ENCODE measurements at places on chromosomes 12 and 14.
A peak's percentile ranks its signal among the peaks of the same experiment; 100 is the strongest.

GRCh38 chr14:102481791-102482238 is 27.8 kb downstream of the ANKRD9 start:
- no peak for DNase-seq

DNA sequence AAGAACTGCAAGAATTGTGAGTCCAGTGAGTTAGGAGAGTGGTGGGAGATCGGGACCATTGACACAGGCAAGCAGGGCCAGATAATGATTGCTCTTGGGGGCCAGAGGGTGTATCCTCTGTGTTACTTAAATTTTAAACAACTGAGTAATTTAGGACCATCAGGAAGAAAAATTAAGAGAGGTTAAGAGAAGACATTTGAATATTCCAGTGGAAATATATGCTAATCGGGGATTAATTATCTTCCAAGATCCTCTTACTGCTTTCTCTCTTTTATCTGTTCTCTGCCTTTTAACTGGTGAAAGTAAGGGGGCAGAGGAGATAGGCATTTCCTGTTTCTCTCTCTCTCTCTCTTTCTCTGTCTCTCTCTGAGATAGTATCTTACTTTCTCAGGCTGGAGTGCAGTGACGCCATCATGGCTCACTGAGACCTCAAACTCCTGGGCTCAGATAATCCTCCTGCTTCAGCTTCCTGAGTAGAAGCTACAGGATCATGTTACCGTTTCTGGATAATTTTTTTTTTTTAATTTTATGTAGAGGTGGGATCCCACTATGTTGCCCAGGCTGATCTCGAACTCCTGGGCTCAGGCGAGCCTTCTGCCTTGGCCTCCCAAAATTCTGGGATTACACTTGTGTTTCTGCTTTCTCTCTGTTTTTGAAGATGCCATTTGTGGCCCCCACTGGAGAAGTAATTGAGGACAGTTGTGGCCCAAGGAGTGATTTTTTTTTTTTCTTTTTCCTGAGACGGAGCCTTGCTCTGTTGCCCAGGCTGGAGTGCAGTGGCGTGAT is 85.1 kb downstream of the DIP2B start:
- no peak for DNase-seq

DNA sequence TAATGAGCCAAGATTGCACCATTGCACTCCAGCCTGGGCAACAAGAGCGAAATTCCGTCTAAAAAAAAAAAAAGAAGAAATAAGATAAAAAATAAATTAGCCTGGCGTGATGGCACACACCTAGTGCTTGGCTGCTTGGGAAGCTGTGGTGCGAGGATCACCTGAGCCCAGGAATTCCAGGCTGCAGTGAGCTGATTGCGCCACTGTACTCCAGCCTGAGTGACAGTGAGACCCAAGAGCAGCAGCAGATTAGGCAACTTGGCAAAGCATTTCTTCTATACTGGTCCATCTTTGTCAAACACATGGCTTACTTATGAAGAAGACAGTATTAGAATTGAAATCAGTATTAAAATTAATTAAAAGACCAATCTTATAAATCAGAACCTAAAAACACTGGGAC is 6.3 kb downstream of the GON7 start:
- no peak for DNase-seq

DNA sequence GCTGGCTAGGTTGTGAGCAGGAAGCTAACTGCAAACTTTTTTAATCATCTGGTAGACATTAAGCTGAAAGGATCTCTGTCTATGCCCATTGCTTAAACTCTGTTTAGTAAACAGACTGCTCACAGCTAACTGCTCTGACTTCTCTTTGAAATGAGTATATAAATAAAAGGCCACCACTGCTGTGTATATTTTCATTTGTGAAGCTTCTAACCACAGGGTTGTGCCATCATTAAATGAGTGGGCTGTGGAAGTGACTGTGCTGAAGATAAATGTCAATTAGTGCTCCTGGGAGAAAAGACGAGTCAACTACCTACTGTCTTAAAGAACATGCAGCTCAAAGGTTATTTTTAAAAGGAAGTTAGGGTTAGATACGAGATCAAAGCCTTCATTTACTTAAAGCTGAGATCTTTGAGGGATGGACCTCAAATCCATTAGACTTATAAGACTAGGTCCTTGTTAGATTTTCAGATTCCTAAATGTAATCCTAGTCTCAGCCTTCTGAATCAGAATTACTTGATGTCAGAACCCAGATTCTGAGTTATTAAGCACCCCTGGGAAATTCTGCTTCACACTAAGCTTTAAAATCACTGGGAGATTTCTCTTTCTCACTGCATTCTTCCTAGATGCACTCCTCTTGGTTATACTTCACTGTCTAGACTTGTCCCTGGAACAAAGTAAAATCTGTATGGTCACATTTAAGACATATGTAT is 213.1 kb upstream of the FLRT2 start:
- DNase-seq = no peak

- DNase-seq = peak; percentile 76
These were observed 67.9 kb downstream of the TSPAN9 start for GRCh38 chr12:3145033-3145432.
